ENCODE measurements at places on chromosomes 2 and 18.

DNA sequence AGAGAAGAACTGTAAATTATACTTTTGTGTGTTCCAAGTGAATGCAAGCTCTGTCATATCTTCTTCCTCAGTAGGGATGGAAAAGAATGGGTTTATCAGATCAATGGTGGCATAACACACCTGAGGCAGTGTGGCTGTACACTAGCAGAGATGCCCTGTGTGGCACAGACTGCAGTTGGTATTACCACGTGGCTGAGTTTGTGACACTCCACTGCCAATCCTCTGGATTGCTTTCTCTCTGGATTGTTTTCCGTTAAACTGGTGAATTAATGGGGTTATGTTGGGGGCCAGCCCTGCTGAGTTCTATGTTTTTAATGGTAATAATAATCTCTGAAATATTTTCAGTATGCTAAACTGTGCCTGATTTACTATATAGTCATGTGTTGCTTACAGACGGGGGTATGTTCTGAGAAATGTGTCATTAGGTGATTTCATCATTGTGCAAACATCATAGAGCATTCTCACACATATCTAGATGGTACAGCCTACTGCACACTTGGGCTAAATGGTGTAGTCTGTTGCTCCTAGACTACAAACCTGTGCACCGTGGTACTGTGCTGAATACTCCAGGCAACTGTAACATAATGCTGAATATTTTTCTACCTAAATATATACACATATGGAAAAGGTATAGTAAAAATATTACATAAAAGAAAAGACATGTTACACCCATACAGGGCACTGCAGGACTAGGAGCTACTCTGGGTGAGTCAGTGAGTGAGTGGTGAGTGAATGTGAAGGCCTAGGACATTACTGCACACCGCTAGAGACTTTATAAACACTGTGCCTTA is 84.7 kb upstream of the ST6GAL2 start:
- DNase-seq = no peak

DNA sequence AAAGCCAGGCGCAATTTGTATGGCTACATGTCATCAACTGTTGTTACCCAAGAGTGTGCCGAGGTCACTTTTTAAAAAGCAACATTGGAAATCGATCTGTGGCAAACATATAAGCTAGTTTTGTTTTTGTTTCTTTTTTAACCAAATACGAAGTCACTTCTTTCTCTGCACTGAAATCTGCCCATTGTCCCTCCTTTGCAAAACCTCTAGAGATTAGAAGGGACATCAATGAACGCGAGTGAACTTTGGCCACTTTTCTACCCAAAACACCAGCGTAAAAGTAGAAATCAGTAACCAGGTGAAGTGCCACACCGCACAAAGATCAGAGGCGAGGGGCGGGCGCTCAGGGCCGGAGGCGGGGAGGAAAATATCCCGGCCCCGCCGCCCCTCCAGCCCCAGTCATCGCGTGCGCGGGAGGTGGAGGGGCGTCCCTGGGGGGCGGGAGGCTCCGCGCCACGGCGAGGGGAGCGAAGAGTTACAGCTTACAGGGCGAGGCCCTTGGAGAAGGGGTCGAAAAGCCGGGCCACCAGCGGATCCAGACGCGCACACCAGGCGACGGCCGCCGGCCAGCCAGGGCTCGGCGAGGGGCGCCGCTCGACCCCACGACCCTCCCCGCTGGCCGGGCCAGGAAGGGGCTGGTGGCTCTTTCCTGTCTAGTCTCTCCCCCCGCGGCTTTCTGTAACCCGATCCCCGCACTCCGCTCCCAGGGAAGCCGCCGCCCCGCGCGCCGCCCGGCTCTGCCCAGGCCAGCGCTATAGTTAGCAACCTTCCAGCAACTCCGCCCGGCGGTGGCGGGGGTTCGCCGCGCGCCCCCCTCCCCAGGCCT is 993 bp downstream of the RBMS1 start:
- no peak for DNase-seq

GRCh38 chr2:232094201-232094600 is 132.7 kb downstream of the DIS3L2 start:
- no peak for DNase-seq

DNA sequence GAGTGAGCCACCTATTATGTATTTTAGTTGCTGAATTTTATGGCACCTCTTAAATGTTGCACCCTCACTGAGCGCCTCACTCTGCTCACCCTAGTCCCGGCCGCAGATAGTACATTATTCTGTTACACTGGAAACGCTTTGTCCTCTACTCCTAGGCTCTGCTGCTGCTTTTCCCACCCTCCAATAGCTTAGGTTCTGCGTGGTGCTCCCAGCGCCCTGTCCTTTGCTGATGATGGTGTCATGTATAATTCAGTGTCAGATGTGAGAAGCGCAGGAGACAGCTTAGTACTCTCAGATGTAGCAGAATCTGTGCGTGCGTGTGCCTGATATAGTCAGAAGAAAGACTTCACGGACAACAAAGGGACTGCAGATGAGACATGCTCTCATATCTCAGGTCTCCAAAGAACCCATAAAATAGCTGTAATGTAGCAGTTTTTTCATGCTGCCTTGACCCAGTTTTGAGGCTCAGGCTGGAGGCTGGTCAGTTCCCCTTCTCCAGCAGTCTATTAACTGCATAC is 1.4 kb upstream of the REEP1 start:
- DNase-seq = no peak

GRCh38 chr2:2653231-2653630 is 322.2 kb upstream of the MYT1L start:
- no peak for DNase-seq

- DNase-seq = no peak
Observed at GRCh38 chr2:26414311-26414710, 12.6 kb downstream of the DRC1 start.

Measured in activated CD4-positive, CD25-positive, alpha-beta regulatory T cell (primary cell).